ENCODE measurements at places on chromosomes 1 and 21.
A peak's percentile ranks its signal among the peaks of the same experiment; 100 is the strongest.

- DNase-seq, result no peak
Observed at GRCh38 chr1:185402930-185403329, 85.9 kb upstream of the IVNS1ABP start.

DNA sequence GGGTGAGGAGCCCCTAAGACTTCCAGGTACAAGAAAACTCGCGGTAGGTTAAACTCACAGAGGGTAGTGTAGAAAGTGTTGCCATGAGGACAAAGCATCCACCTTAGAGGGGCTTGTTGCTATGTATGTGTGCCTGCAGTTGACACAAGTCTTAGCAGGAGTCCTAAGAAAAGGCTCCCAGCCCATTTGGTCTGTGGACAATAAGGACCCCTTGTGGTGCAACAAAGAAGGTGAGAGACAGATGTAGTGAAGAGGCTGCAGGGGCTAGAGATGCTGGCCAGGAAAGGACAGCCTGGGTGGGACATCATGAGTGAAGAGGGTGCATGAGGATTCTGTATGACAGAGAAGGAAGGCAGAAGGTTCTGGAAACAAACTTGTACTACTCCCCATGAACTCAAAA is 36.3 kb upstream of the IL10 start:
- no peak for DNase-seq

DNA sequence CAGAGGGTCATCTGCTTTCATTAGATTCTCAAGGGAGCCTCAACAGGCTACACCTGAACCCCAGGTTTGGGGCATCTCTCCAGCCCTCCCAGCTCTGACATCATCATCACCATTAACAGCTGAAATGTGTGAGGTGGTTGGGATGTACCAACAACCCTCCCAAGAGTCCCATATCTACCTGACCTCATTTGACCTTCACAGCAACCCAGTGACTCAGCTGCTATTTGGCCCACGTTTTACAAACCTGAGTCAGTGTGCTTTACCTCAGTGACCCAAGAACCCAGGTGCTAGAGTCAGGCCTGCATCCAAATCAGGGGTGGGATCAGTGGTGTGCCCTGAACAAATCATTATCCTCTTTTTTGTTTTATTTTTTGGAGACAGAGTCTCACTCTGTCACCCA is 53.3 kb upstream of the TINAGL1 start:
- no peak for DNase-seq

- DNase-seq, result peak; percentile 80
Observed at GRCh38 chr1:12184008-12184681, 17.4 kb downstream of the TNFRSF1B start.

DNA sequence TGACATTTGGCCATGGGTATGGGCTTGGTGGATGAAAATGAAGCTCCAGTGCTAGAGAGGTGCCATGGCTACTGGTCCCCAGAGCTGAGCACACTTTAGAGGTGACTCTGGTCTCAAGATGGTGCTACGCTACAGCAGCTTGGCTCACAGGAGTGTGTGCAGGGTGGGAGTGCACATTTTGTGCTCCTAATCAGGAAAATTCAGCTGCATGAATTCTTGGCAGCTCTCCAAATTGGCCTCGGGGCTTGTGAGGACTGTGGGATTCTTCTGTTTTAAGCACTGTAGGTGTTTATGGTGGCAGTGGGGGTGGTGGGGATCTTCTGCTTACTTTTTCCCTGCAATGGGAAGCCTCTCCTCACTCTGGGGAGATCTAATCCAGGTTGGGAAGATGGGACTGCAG is 17.3 kb upstream of the TIPRL start:
- no peak for DNase-seq

DNA sequence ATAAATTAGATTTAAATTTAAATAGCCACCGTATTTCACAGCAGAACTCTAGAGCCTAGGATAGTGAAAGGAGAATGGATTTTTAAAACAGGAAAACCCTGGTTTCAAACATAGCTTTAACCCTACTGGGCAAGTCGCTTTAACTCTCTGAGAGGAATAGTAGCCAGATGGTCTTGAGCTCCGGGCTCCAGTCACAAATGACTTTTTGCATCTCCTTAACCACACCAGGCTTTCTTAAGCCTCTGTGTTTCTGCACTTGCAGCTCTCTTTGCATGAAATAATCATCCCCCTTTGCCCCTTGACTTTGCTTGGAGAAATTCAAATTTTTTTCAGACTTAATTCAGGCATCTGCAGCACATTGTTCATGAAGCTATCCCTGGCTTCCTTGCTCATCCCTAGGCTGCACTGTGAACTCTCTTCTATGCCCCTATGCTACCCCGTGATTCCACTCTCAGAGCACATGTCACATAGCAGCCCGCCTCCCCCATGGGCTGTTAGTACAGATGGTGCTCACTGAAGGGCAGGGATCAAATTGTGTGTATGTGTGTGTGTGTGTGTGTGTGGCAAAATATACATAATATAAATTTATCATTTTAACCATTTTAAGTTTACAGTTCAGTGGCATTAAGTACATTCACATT is 68.8 kb upstream of the DAB1 start:
- no peak for DNase-seq

- no peak for DNase-seq
Observed at GRCh38 chr21:27693376-27693775, 726.5 kb upstream of the ADAMTS5 start.

GRCh38 chr1:153485863-153486262 is 25.4 kb upstream of the S100A7 start:
- DNase-seq, result no peak

GRCh38 chr1:198253668-198254067 is 96.9 kb downstream of the NEK7 start:
- DNase-seq, result no peak

DNA sequence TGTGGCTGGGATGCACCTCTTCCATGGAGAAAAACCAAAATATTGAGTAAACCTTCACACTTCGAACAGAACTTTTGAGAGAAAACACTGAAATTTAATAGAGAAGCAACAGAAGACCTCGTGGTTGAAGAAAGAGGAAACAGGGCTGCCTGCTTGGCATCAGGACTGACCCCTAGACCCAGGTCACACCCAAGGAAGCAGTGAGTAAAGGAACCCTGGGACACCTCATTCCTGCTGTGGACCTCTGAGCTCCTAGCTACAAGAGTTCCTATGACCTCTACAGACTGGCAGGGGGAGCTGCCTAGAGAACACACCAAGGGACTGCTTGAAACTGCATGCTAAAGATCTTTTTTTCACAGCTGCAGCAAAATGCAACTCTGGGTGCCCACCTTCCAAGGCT is 67.8 kb downstream of the FASLG start:
- DNase-seq, result no peak

DNA sequence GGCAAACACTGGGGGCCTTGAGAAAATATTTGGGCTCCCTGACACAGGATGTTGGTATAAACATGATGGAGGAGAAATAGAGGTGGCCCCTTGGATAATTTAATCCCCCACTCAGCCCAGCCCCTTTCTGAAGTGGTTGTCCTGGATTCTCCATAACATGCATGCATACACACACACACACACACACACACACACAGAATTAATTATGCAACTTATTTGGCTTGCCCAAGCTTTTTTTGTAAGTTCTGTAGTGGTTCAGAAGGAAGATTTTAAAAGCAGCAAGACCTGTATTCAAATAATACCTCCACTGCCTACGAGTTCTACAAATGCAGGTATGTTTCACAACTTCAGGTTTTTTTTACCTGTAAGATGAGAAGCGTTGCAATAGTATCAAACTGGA is 15.0 kb downstream of the ATF3 start:
- DNase-seq, result no peak

- DNase-seq, result no peak
Observed at GRCh38 chr1:28606771-28607170, 14.7 kb downstream of the RAB42 start.

- no peak for DNase-seq
Observed at GRCh38 chr1:65470766-65471165, 50.3 kb downstream of the LEPR start.

- DNase-seq, result peak; percentile 16
Observed at GRCh38 chr1:154219541-154219940, 1.2 kb upstream of the UBAP2L start.

GRCh38 chr21:45888386-45889009 is 93.1 kb upstream of the COL6A1 start:
- no peak for DNase-seq

GRCh38 chr1:18062185-18062584 is 45.4 kb upstream of the IGSF21 start:
- DNase-seq, result no peak

- DNase-seq, result no peak
Observed at GRCh38 chr21:42188663-42189062, 30.3 kb upstream of the ABCG1 start.

DNA sequence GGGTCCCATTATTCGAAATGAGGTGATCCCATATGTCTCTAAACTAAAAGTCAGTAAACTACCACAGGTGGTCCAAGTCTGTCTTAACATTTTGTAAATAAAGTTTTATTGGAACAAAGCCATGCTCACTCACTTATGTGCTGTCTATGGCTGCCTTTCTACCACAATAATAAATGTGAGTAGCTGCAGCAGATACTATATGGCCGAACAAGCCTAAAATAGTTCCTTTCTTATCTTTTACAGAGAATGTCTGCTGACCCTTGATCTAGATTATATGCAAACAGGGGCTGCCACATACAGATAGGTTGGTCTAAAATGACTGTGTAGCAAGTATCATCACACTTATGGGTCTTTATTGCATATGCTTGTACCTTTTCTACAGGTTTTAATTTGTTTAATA is 140.0 kb downstream of the VAV3 start:
- DNase-seq, result no peak

GRCh38 chr21:30194701-30195299 is 21.1 kb downstream of the CLDN8 start:
- DNase-seq, result no peak

- no peak for DNase-seq
Observed at GRCh38 chr1:59342801-59343575, 46.1 kb downstream of the FGGY start.

DNA sequence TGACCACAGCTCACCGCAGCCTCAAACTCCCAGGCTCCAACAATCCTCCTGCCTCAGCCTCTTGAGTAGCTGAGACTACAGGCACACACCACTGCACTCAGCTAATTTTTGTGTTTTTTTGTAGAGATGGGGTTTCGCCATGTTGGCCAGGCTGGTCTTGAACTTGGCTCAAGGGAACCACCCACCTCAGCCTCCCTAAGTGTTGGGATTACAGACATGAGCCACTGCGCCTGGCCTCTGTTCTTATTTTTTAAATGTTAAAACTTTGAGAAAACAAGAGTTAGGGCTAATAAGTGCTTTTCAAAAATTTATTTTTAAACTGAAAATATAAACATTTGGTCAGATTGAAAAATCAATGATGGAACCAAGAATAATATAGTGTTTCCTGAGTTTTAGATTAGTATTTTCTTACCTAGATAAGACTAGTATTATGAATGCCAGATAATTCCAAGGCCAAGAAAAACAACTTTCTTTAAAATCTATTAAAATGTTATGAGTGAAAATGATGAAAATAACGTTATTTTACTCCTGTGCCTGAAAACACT is 66.2 kb upstream of the S1PR1 start:
- no peak for DNase-seq

GRCh38 chr1:87778896-87779295 is 450.2 kb downstream of the LMO4 start:
- no peak for DNase-seq

DNA sequence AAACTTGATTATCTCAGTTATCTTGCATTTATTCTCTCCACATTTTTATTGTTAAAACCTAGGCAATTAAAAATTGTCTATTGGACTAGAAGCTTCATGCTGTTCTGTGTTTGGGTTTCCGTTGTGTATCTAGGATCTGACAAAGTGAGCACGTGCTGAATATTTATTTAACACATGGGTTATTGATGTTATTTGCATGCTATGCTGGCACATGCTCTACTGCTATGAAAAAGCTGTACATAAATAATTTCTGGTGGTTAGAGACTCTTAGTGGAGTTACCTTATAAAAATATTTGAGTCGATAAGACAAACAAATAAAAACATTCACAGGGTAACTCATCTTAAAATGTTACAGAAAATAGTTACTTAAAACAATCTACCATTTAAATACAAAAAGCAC is 1769.7 kb downstream of the MRPL39 start:
- DNase-seq, result no peak

GRCh38 chr1:7745783-7746182 is 25.3 kb upstream of the VAMP3 start:
- DNase-seq, result no peak

- no peak for DNase-seq
Observed at GRCh38 chr1:221162939-221163338, 283.7 kb downstream of the HLX start.

DNA sequence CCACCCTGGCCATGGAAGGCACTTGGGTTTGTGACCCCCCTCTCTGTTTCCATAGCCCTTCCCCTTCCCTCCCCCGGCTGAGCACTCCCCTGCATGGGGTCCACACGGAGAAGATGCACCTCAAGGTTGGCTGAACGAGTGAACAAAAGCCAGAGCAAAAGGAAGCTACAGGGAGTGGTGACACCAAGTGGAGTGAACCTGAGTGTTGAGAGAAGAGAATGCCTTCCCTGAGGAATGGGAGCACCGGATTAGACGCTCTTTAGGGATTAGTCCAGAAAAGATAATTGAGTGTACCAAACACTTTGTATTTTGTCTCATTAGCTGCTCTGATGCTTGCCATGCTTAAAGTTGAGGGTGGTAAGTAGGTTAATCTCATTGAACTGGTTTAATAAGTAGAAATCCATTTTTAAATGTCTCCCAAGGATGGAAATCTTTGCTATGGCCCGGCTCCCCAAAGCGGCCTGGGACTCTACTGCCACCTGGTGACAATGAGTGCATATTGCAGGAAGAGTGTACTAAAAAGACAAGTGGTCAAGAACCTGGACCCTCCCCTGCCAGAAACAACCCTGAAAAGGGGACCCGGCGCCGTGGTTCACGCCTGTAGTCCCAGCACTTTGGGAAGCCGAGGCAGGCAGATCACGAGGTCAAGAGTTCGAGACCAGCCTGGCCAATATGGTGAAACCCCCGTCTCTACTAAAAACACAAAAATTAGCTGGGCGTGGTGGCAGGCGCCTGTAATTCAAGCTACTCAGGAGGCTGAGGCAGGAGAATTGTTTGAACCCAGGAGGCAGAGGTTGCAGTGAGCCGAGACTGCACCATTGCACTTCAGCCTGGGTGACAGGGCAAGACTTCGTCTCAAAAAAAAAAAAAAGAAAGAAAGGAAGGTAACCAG is 150.6 kb upstream of the ZC3H12A start:
- no peak for DNase-seq

DNA sequence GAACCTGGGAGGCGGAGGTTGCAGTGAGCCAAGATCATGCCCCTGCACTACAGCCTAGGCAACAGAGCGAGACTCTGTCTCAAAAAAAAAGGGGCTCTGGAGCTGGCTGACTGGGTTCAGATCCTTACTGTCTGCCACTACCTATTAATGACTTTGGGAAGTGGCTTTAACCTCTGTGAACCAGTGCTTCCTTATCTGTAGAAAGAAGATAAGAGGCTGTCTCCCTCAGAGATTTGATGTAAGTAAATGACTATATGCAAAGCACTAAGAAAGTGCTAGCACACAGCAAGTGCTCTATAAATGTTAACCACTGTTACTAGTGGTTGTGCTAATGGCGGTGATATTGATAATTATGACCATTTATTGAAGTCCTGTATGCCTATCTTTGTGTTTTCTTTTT is 94.6 kb downstream of the VPS13D start:
- DNase-seq, result no peak
